Myocyte (in vitro differentiated cells): ENCODE measurements at places on chromosomes 2 and 18.

DNA sequence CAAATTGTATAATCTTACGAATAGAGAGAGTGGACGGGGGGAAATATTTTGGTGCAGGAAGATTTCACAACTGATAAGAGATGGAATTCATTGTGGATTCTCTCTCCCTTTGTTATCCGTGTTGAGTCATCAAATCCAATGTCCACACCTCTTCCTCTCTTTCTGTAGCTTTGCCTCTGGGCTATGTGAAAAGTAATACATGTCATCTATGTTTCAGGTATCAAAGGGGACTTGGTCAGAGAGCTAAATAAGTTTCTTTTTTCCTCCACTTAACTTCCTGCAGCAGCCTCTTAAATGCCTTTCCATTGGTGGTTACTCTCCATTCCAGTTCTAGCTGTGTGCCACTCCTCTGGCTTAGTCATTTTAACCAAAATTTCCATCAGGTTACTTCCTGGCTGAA, 169.3 kb upstream of the NXPH2 start:
- no peak for DNase-seq

DNA sequence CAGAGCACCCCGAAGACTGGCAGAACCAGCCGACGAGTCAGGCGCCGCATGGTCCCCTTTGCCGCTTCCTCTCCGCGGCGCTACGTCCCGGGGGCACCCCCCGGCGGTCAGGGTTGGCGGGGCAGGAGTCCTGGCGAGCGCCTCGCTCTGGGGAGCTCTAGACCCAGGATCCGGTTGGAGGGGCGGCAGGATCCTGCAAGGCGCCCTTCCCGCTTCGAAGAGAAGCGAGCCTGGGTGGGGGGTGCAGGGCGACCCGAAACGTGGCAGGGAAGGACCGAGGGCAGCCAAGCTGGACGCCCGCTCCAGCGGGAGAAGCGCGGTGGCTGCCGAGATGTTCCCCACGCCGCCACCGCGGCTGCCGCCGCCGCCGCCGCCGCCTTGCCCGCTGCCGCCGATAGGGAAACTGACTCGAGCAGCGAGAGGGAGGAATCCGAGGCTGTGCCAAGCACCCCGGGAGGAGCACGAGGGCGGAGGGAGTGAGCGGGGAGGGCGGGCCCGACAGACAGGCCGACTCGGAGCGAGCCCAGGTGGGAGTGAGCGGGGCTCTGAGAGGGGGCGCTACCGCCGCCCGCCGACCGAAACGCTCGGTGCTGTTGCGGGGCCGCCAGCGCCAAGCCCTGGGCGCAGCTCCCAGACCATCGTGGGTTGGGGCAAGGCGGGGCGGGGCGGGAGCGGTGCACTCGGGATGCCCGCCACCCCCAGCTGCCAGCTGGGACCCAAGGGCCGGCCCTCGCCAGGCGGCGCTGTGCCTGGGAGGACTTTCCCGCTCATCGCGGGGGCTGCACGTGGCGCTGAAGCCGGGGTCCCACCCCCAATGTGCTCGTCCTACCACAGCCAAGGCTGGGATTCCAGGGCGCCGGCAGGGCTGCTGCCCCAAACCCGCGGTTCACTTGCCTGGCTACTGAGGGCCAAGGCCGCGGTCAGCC, at the start of gene GALNT14:
Gene GALNT14, minus strand, starts transcription at position 404 of the 926 bp plus-strand sequence. Its CDS starts 354 bp downstream, at position 50.
- DNase-seq: peak; percentile 4

DNA sequence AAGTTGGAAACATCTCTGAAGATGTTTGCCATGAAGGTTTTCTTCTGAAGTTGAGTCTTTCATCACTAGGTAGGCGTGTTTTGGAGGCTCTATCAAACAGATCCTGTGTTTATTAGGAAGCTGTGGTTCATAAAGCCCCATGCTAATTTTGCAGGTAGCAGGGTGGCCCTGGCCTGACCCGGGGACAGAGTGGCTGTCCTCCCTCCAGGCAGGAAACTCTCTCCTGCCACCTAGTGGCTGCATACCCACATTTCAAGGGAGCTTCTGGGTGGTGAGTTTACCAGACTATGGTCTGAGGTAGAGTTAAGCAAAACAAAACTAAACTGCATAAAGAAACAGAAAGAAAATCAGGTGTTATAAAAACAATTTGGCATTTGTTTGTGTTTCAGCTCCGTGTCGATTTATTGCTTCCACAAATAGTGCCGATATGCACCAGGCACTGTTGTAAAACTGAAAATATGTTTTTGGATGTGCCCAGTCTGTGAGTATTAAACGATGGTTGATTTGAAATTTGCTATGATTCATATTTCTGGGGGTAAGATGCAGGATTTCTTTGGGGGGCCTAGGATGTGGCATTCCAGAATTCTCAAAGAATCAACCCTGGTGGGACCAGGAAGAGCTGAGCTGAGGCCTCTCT, 26.0 kb upstream of the IL37 start:
- peak; percentile 42 for DNase-seq

DNA sequence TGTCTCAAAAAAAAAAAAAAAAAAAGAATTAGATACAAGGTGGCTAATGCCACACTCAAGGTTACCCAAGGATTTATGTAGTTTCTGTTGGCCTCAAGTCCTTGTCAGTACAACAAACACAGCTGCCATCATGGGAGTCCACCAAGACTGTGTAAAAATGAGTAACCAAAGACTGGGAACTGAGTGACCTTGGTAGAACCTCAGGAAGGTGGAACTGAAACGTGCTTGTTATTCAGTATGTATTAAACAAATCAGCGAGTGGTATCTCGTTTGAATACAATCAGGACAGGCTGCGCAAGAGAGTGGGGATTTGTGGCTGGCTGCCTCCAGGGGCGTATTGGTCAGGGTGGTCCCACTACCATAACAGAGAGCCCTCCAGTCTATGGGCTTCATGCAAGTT, 1.6 kb upstream of the SFTPB start:
- DNase-seq: no peak

DNA sequence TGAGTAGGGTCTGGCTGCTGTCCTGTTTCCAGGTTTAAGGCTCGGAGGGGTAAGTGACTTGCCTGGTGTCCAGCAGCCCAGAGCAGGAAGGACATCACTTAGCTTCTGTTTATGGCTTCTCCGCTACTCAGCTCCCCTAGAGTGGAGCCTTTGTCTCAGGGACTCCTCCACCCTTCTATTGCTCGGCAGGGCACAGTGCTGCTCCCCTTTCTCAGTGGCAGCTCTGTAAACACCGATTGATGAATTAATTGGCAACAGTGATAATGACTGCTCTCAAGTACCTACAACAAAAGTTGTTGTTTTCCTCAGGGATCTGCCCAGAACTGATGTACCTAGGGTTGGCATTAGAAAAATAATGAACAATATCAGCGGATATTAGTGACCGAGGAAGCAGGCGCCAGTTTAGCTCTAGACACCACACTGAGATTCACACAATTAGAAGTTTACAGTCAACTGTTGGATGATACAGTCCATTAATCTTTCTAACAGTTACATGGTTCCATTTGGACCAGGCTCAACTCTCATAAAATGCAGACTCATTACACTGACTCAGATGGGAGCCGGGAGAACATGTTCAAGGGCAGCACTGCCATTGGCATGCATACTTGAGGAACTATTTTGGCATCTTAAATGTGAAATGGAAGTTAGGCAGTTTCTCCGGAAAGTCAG, 265.7 kb downstream of the MTX2 start:
- DNase-seq: peak; percentile 26

- DNase-seq: no peak
Measured at GRCh38 chr18:13264091-13265007, 45.8 kb downstream of the LDLRAD4 start.

GRCh38 chr2:196403471-196403870, 232.1 kb upstream of the STK17B start:
- DNase-seq: no peak

DNA sequence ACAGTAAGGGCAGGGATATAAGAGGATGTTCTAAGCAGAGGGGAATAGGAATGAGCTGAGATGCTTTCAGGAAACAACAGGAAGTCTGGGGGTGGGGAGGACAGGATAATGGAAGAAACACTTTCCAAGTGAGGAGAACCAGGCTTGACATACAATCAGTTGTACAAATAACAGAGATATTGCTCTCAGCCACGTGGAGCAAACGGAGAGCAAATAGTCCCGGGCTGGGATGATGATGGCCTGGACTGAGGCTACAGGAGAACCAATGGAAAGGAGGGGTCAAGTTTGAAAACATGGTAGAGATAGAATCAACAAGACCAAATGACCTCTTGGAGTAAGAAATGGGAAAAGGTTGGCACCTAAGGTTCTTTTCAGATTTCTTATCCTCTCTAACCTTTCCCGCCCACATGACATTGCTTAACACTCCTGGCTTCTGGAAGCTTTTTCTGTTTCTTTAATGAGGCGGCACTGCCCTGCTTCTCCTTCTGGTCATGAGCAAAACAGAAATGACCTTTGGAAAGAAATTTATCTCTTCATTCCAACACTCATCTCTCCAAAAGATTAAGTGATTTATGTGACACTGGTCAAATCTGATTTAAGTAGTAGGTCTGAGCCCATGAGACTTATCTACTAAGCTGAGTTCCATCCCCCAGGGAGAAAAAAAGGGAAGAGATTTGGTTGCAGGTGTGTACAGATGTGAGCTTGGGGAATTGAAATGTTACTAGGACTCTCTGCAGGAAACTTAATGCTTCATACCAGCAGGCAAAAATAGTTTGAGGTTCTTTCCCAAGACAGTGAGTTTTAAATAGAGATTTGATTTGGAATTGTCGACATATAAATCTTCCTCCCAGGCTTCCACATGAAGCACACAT, 442.9 kb upstream of the HNRNPA3 start:
- DNase-seq: no peak

- DNase-seq: no peak
Measured at GRCh38 chr18:48029296-48029986, 99.0 kb upstream of the SMAD2 start.

DNA sequence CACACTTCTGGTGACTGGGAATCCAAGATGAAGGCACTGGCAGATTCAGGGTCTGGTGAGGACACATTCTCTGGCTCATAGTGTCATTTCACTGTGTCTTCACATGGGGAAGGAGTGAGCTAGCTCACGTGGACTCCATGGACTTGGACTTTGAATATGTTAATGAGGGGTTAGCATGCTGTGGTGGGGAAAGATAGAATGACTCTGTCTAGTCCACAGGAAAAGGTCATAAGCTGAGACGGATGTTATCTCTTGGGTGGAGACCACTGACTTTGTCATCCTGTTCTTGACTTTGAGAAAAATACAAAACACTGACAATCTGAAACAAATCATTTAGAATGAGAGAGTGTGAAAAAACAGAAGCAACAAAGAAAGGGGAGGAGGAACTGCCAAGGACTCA, 145.9 kb downstream of the PIK3C3 start:
- no peak for DNase-seq

GRCh38 chr2:203590496-203590895, 55.4 kb upstream of the RAPH1 start:
- no peak for DNase-seq

GRCh38 chr2:187545238-187545751, 8.9 kb downstream of the TFPI start:
- peak; percentile 48 for DNase-seq

DNA sequence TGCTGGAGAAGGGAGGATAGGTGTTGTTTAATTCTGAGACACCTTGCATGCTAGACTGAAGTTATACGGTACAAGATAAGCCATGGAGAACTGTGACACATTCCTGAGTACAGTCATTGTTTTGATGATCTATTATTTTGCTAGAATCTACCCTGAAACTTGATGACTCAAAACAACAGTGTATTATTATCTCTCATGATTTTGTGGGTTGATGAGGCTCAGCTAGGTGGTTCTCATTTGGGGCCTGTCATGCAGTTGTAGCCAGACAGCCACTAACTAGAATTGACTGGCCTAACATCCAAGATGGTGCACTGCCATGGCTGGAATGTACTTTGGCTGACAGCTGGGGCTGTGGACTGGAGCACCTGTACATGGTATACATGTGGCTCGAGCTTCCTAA, 5.4 kb upstream of the IL1R1 start:
- DNase-seq: no peak

- no peak for DNase-seq
Measured at GRCh38 chr18:41504316-41504715, 450.7 kb upstream of the PIK3C3 start.

- peak; percentile 44 for DNase-seq
Measured at GRCh38 chr2:226766352-226767055, 33.1 kb downstream of the IRS1 start.
